ENCODE measurements at places on chromosomes 5 and 9.

GRCh38 chr5:16568875-16569580 is 47.8 kb downstream of the RETREG1 start:
- no peak for DNase-seq

DNA sequence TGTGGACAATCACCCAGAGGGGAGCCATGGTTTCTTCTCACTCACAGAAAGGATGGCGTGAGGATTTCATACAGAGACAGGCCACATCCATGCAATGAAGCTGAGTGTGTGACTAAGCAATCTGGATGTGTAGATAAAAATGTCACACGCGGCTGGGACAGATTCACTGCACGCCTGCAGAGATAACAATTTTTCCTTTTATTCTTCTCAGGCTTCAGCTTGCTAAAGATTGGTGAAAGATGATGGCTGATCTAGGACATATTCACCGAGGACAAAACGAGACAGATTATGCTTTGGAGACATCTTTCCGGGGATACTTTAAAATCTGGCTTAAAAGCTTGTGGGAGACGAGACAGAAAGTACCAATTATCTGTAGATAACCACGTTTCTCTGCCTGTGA is 313.9 kb upstream of the TRPC7 start:
- no peak for DNase-seq

- peak; percentile 52 for DNase-seq
Observed at GRCh38 chr9:385818-386398, 171.2 kb downstream of the DOCK8 start.

DNA sequence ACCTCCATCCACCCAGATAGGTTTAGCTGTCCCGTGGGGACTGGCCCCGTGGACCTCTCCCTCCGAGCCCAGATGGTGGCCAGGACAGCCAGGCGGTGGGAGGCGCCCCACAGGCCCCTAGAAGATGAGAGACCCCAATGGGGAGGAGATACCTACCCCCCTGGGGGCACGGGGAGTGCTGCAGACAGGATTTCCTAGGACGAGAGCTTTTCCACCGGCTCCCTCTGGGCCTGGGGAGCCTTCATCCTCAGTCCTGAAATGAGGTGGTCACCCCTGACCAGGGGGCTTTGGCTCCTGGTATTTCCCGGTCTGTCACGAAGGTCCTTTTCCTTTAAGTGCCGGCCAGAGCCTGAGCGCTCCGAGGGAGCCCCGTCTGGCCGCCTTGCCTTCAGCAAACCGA is 46.8 kb downstream of the MRPL36 start:
- DNase-seq, result no peak

- no peak for DNase-seq
Observed at GRCh38 chr9:27851858-27852257, 278.6 kb upstream of the C9orf72 start.

- no peak for DNase-seq
Observed at GRCh38 chr9:15959663-15960062, 406.8 kb downstream of the CCDC171 start.

DNA sequence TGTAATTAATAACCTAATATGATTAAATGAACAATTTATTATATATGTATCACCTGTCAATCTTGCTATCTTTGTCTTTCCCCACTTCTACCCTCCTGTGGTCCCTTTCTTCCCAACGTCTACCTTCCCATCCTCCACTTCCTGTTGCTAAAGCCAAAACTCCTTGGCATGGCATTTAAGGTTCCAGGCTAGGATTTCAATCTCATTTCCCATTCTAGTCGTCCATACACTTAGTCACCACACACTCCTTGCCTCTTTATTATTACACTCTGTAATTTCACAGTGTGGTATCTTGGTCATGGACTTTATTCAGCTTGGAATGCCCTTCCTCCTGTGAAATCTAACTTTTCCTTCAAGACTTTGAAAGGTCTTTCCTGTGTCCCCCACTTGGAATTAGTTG is 115.3 kb downstream of the SEMA6A start:
- DNase-seq, result no peak

DNA sequence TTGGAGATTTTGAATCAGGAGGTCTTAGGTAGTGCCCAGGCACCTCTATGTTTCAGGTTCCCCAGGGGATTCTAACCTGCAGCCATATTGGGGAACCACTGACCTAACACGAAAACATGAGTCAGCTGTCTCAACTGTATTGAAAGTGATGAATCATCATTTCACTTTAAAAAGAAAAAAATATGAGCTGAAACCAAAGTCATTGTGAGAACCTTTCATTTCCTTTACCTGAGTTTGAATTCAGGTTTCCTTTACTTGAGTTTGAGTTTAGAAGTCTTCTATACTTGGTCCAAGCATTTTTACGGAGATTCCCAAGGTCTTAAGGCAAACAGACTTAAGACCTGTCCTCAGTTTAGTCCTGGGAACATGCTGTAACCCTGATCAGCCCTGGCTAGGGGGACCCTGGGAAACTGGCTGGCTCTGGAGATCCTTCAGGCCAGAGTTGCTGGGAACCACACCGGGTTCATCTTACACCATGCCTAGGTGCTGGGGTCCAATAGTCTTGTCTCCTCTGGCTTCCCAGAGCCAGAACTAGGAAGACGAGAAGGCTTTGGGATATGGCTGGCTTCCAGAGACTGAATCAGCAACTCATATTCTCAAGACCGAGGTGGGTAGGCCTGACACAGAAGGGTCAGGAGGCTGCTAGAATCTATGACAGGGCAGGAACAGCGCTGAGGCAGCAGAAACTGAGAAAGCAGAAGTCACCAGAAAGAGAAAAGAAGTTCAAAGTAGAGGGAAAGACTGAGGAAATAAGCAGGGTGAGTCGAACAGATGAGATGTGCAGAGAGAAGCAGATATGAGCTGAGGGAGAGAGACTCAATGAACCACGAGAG is 16.4 kb upstream of the PDCD1LG2 start:
- peak; percentile 46 for DNase-seq

DNA sequence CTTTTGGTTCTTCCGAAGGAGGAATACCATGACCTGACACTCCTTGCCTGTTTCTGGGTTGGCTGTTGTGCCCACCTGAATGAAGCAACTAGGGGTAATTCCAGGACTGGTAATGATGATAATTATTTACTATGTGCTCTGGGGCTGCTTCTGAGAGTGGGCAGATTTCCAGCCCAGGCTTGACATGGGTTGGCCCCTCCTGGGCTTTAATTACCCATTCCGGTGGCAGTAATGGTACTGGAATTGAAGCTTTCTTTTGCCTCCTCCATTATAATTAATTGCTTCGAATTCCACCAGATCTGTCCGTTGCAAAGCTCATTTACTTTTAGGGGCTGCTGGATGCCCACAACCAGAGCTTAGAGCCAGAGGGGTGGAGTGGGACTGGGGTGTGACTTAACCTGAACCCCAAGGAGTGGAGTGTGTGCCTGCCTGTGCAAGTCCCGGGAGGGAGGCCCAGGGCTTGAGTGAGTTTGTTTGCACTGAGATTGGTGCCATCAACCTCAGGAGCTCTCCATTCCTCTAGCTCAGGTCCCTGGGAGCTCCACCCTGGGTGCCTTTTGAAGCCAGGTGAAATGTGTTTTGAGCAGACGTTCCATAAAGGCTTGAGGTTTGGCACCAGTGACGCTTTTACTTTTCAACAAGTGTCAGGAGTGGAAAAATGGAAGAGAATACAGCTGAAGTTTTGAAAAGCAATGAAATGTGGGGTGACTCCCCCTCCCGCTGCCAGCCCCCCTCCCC is 214.6 kb downstream of the PDZD2 start:
- no peak for DNase-seq

- DNase-seq, result no peak
Observed at GRCh38 chr5:14284392-14285148, 141.4 kb downstream of the TRIO start.

- DNase-seq, result no peak
Observed at GRCh38 chr5:95810305-95811125, 12.0 kb downstream of the GLRX start.

DNA sequence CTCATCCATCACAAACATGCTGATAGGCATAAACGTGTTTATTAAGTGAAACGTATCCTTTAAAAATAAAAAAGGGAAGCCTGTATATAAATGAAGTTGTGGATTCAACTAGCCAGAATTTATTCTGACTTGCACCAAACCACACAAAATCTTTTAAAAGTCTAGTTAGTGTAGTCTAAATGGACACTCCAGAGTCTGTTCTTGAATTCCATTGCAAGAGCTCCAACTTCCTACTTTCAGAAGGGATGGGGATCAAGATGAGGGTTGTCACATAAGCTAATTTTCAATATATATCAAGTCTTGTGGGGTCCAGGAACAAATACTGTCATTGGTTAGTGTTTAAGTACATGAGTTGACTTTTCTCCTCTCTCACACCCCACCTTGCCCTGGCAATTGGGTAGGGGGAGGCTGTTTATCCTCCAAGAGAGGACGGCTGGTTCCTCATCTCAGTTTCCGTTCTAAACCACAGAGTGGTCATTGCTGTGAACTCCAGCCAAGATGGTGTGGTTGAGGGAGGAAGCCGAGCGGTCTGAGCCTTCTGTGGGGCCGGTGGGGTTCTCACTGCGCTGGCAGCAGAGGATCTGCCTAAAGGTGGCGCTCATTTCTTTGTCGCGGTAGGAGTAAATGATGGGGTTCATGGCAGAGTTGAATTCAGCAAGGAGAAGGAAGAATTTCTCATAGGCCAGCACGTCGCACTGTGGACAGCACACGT is 163.2 kb downstream of the LPAR1 start:
- DNase-seq, result no peak

DNA sequence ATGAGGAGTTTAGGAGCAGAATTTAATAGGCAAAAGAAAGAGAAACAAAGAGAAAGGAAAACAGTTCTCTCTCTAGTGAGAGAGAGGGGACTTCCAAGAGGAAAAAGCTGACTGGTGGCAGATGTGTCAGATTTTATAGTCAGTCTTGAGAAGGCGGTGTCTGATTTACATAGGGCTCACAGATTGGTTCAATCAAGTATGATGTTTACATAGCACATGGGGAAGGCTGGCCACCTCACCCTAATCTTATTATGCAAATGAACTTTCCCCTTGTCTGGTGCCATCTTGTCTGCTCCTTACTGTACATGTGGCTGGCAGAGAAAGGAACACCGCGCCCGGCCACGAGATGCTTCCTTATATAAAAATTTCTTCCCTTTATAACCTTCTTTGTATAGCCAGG is 24.7 kb downstream of the UNC13B start:
- DNase-seq, result no peak

- no peak for DNase-seq
Observed at GRCh38 chr5:170311511-170312300, 14.1 kb upstream of the LCP2 start.

- DNase-seq, result peak; percentile 27
Observed at GRCh38 chr9:89080193-89080592, 88.9 kb downstream of the S1PR3 start.

- no peak for DNase-seq
Observed at GRCh38 chr5:116674881-116675625, 100.4 kb upstream of the SEMA6A start.

GRCh38 chr9:73023025-73023541 is 70.2 kb upstream of the ALDH1A1 start:
- peak; percentile 38 for DNase-seq

Measured in AG08396 (cell line).